ENCODE measurements at places on chromosomes 7 and 10. TPM values are rescaled to one million over a fixed set of nuclear protein-coding genes. Genes with fewer than 3 reads are reported as not detected.

DNA sequence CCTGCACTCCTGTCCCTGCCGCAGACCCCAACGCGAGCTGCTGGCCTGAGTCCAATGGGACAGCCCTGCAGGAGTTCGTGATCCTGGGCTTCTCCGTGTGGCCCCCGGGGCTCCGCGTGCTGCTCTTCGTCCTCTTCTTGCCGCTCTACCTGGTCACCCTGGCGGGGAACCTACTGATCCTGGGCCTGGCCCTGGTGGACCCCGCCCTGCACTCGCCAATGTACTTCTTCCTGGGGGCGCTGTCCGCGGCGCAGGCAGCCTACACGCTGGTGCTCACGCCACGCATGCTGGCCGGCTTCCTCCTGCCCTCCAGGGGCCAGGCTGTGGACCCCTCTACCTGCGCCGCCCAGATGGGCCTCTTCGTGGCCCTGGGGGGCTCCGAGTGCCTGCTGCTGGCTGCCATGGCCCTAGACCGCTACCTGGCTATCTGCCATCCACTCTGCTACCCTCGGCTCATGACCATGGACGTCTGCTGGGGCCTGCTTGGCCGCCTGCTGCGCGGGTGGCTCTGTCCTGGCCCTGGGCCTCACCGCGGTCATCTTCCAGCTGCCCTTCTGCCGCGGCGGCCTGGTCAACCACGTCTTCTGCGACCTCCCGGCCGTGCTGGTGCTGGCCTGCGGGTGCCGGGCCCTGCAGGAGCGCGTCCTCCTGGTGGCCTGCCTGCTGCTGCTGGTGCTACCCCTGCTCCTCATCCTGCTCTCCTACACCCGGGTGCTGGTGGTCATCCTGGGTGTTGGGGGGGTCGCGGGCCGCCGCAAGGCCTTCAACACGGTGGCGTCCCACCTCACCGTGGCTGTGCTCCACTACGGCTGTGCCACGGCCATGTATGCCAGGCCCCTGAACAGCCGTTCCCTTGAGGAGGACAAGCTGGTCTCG lies 71.7 kb downstream of the RBAK start:
- DNase-seq: no peak

DNA sequence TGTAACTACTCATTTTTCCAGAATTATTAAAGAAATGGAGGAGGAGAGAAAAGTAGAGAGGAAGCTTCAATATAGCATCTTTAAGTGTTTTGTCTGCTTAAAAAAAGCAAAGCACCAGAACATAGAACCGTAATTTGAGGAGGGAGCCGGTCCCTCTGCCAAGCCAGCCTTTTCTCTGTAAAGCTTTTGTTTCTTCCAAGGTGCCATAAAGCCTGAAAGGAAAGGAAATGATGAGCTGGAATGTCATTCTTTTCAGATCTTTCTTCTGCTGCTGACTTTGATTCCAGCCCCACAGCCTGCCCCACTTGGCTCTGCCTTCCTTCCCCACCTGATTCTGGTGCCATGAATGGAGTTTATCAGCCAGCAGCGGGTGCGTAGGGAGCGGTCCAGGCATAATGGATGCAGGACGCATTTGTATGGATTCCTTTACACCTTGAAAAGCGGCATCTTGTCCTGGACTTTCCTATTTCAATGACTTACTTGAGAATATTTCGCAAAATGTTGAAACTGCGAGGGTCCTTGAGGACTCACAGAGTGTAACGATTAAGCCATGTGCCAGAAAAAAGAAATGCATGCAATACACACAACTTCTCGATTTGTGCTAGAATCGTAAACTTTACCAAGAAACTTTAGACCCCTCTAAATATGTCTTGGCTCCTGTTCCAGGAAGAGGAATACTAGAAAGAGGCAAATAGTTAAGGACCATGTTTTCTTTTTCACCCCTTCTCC lies 569.5 kb upstream of the MGMT start:
- no peak for DNase-seq

- no peak for DNase-seq
Observed at GRCh38 chr7:31705377-31705776, 18.4 kb downstream of the PPP1R17 start.

DNA sequence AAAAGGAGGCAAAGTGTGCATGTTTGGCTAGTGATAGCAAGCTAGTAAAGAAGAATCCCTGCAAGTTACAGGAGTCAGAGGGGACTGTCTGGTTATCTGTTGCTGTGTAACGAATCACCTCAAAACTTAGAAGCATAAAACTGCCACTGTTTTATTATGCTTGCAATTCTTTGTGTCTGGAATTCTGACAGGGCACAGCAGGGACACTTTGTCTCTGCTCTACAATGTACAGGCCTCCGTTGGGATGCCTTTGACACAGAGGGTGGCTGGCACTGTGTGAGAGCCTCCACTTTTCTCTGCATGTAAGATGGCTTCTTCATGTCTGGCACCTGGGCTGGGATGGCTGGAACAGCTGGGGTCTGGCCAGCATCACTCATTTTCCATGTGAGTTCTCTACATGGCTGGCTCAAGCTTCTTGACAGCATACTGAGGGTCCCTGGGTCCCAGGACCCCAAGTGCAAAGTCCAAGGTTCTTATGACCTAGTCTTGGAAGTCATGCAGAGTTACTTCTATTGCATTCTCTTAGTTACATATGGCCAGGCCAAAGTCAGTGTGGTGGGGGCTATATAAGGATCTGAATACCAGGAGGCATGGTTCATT lies 276.9 kb downstream of the RPS24 start:
- DNase-seq: no peak

DNA sequence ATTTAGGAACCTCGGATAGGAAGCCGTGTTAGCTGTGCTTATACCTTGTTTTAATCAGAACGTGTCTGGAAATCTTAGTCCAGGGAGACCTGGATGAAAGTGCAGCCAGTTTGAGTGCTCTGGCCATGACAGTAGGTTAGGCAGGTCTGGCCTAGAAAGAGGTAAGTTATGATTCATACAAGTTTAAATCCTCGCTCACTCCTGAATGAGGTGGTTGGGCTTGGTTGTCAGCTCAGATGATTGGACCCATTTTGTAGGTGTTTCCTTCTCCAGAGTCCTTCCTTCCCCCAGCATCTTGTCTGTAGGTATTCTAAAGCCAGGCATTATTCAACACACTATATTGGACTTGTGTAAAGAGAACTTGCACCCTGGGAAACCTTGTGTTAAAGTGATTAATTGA lies 561.9 kb upstream of the GALNT17 start:
- no peak for DNase-seq

SLC26A4 gene
- 0.17 TPM for total RNA-seq

AKR1C8 gene
- 0.48 TPM for total RNA-seq

NPSR1 gene
- not detected for total RNA-seq

Measured in activated naive CD8-positive, alpha-beta T cell treated with anti-CD3 and anti-CD28 coated beads, Interleukin-2, amount 10 ng/mL, durations not matched to agents 7 days and 5 days (primary cell).